CD4-positive, alpha-beta T cell treated with Interferon gamma for 1 hour (primary cell): ENCODE measurements at places on chromosomes 1 and 21.
A peak's percentile ranks its signal among the peaks of the same experiment; 100 is the strongest.

GRCh38 chr1:222058249-222058648 is 316.4 kb upstream of the DUSP10 start:
- DNase-seq: no peak

DNA sequence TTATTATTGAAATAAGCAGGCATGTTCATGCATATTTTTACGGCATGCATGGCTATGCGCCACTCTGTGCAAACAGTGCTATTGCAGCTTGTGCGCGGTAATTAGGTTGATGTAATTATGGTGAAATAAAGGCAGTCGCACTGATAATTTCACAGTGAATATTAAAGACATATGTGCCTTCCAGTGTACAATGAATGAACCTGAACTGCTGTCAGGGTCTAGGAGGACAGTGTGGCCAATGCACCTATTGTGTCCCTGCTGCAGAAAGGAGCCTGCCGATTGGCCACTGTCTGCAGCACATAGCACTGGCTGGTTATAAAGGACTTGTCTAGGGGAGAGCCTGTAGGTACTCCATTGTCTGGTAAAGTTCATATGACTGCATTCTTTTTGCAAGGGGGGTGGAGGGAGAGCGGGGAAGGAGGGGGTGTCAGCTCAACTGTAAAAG is 340.4 kb downstream of the USP25 start:
- DNase-seq: no peak

- DNase-seq: no peak
Measured at GRCh38 chr1:168972887-168973286, 133.6 kb upstream of the ATP1B1 start.

- no peak for DNase-seq
Measured at GRCh38 chr21:17889171-17889570, 70.0 kb upstream of the C21orf91 start.

DNA sequence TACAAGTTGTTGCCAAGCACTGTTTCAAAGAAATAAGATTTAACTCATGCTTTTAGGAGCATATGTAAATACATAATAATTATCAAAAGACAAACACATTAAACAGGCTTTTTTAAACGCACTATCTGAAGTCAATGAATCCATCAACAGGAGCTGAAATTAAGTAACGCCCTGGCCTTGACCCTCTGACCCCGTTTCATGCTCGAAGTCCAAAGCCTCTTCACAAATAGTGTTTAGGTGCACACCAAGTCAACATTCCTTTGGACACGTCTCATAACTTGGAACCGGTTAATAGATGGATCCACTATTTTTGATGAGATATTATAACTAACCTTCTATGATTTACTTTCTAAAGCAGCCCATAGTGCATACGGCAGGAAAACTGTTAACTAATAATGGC is 209.3 kb downstream of the GABPA start:
- DNase-seq: no peak

DNA sequence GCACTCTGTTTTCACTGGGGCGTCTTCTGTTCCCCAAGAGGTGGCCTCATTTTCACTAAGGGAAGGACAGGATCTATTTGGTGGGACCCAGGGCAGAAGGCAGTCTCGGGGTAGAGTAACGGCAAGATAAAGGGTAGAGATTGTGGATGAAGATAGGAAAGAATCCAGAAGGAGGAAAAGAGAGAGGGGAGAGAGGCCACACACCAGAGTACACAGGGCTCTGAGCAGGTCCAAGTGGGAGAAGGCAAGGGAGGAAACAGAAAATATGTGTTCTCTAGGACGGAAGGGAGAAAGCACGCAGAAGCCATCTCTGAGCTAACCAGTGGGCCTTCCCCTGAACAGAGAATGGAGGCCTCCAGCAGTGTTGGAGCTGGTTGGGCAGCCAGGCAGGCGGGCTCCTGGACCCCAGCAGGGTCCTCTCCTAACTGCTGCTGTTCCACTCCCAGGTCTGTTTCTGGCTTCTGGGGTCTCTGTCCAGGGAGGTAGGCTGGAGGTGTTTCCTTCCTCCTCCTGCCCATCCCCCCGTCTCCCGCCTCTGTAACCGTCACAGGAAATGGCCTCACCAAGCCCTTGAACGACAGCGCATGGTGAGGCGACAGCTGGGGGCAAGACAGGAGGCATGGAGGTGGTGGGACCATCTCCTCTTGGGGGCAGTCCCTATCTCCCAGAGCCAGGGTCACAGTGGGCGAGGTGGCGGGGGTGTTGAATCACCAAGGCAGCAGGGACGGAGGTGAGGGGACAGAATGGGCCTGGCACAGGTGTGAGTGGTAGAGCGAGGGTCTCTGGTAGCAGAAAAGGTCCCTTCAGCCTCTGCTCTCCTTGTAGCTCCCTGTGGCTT is 649 bp downstream of the PTPN7 start:
- DNase-seq: peak; percentile 67

DNA sequence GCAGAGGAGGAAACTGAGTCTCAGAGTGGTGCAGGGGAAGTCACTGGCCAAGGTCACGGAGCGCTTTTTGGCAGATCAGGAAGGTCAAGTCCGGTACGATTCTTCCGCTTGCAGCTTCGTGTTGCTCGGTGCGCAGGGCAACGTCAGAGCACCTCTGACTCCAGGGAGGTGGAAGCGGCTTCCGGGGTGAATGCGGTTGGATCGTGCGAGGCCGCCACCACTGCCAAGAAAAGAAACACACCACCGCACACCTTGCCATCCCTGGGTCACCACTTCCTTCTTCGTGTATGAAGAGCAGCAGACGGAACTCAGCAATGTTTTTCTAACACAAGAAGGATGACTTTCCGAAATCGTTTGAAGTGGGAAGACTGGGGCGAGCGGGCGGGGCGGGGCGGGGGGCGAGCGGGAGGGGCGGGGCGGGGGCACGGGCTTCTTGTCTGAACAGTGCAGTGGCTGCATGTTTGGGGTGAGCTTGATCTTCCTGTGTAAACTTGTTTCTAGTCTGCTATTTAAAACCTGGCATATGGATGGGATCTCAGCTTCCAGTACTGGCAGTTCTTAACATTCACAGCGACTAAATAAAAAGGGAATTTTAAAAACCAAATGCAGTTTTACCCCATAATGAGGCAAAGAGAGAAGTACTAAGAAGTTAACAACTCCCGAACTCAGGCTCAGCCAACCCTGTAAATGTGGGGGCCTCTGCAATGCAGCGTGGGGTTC is 300.0 kb downstream of the RRAGC start:
- peak; percentile 86 for DNase-seq

GRCh38 chr1:219733511-219734174 is 120.7 kb upstream of the ZC3H11B start:
- no peak for DNase-seq

DNA sequence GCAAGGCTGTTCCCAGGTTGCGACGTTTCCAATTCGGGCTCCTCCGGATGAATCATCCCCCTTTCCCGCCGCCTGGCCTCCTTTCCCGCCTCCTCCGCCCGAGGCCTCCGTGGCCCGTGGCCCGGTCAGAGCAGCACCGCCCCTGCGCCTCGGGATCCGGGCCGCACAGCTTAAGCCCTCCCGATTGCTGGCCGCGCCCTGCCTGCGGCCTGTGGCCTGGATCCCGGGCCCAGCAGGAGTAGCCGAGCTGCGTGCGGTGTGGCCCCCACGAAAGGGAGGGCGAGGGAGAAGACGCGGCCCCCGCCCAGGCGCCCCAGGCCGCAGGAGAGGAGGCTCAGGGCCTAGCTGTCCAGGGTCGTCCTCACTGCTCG is 1.0 kb downstream of the TMEM200B start:
- DNase-seq: no peak

- DNase-seq: no peak
Measured at GRCh38 chr1:168220470-168220871, 5.3 kb upstream of the SFT2D2 start.

GRCh38 chr1:235579891-235580290 is 69.7 kb downstream of the GNG4 start:
- no peak for DNase-seq

- DNase-seq: peak; percentile 79
Measured at GRCh38 chr1:111204201-111204982, 3.9 kb upstream of the DENND2D start.

DNA sequence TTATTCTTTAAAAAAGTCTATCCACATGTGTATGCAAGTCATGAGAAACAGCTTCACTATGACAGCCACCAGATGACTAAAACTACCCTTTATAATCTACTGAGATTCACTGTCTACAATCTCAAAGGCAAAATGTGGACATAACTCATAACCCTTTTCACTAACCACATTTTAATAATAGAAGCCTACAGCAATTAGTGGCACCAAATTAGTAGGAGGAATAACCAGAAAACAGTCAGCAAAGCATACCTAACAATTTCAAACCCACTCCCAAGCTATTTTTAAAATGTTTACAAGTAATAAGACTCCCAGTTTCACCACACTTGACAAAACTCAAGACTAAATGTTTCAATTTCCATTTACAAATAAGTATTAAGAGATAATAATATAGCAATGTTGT is 442.9 kb downstream of the PTPRC start:
- DNase-seq: no peak

GRCh38 chr21:30479259-30479658 is 908 bp downstream of the KRTAP19-1 start:
- DNase-seq: no peak

DNA sequence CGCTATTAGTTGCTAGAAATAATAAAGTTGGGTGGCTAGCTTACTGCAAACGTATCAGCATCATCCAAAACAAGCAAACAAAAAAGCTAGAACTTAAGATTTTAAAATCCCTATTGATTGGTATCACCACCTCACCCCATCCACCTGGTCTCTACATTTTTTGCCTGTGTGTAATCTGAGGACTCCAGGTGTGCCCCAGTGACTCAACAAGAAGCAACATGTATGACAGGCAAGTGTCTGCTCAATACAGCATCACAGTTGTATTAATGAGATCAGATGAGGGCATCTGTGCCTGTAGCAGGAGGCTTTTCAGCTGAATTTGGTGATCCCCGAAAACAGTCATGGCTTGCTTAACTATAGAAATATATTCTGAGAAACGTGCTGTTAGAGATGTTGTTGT is 14.6 kb upstream of the PAPPA2 start:
- DNase-seq: no peak

GRCh38 chr1:118254491-118255425 is 69.7 kb upstream of the SPAG17 start:
- DNase-seq: no peak

- DNase-seq: no peak
Measured at GRCh38 chr21:17467829-17468228, 45.0 kb upstream of the CXADR start.

DNA sequence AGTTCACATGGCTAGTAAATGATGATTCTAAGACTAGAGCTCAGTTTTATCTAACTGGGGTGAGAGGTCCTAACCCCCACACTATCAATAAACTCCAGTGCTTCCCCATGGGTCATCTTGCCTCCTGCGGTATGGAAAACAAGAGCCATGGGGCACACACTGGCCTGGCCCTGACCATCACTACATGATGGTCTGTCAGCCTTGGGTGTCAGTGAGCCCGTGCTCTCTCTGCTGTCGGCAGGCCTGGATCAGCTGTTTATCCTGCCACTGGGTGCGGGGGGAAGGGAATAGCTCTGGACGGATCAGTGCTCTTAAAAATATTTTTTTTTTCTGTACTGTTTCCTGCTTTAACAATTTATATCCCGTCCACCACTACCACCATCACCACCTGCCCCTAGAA is 255.0 kb upstream of the ADGRL2 start:
- no peak for DNase-seq

- no peak for DNase-seq
Measured at GRCh38 chr1:14567056-14567455, 31.4 kb upstream of the KAZN start.

GRCh38 chr1:14961661-14962267 is 191.8 kb upstream of the TMEM51 start:
- no peak for DNase-seq

DNA sequence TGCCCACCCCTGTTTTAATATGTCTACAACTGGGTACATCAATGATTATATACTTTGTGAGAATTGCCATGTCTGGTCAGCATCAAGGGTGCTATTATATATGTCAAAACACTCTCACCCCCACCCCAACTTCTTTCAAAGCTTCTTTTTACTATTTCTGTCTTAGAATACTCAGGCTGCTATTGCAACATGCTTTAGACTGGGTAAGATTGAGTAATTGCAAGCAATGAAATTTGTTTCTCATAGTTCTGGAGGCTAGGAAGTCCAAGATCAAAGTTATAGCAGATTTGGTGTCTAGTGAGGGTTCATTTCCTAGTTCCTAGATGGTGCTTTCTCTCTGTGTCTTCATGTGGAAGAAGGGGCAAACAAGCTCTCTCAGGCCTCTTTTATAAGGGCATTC is 100.5 kb upstream of the KCNK1 start:
- DNase-seq: no peak
